ENCODE measurements at places on chromosomes 11 and 22.
A peak's percentile ranks its signal among the peaks of the same experiment; 100 is the strongest.

DNA sequence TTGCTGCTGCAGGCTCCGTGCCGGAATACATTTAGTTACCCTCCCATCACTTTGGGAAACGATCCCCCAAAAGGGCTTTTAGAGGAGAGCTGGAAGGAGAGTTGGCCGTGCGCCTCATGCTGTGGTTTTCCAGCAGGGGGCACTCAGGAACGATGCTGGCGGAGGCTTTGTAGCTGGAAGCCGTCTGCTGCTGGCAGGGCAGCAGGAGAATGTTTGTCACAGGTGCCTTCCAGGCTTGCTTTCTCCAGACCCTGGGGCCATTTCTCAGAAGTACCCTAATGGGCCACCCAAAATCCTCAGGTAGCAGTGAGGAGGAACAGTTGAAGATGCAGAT lies 30.0 kb upstream of the CABP7 start:
- DNase-seq = no peak

- no peak for DNase-seq
These were observed 17.1 kb downstream of the TUBGCP6 start for GRCh38 chr22:50227579-50228215.

DNA sequence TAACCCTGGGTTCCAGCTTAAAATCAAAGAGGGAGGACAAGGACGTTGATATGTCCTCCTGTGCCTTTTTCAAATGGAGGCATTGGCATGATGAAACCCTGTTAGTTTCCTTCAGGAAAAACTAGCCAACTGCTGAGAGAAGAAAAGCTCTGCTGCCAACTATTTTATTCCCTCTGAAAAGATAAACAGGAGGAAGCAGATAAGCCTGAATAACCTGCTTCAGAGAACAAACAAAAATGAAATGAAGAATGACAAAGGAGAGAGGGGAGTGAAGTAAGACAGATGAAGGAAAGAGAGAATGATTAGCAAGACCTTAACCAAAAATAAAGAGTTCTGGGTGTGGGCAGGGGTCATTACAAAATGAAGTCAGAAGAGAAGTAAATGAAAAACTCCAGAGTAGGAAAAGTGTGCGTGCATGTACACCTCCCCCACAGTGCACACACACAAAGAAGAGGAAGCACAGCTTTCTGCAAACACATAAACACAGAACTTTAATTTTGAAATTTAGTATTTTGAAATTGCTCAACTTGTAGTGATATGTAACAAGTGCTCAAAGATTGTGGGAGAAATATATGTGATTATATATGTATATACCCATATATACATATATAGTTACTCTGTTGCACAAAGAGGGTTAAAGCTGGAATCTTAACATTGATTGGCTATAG lies 332.2 kb downstream of the LUZP2 start:
- DNase-seq = no peak

DNA sequence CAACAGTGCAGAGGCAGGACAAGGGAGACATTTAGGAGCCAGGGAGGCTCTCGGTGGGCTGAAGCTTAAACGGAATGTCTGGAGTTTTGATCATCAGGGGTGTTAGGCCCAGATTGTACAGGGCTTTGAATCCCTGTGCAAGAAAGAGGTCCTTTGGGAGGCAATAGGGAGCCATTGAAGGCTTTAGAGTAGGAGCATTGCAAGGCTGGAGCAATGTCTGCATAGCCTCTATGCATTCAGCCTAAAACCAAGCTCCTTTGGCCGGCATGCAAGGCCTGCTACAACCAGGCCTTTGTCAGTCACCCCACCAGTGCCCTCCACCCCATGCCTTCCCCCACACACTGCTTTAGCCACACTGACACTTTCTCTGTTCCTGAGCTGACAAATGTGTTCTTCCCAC lies 47.4 kb upstream of the FGF3 start:
- no peak for DNase-seq

- no peak for DNase-seq
These were observed at the start of gene SLC43A1 for GRCh38 chr11:57515332-57516060. Gene SLC43A1 (minus strand): TSS chr11:57515702. CDS start chr11:57514111, 1,591 bp downstream.

DNA sequence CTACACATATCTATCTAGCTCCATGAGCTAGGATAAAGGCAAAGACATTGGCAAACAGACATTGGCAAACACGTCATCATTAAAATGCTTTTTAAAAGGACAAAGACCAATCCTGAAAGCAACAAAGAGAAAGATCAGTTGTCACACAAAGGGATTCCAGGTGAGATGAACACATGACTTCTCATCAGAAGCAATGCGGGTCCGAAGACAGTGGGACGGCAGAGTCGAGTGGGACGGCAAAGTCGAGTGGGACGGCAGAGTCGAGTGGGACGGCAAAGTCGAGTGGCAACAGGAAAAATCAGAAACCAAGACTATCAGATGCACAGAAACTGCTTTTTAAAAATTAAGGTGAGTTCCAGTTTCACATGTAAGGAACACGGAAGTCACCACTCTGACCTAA lies 609.5 kb downstream of the BRD1 start:
- DNase-seq = no peak

DNA sequence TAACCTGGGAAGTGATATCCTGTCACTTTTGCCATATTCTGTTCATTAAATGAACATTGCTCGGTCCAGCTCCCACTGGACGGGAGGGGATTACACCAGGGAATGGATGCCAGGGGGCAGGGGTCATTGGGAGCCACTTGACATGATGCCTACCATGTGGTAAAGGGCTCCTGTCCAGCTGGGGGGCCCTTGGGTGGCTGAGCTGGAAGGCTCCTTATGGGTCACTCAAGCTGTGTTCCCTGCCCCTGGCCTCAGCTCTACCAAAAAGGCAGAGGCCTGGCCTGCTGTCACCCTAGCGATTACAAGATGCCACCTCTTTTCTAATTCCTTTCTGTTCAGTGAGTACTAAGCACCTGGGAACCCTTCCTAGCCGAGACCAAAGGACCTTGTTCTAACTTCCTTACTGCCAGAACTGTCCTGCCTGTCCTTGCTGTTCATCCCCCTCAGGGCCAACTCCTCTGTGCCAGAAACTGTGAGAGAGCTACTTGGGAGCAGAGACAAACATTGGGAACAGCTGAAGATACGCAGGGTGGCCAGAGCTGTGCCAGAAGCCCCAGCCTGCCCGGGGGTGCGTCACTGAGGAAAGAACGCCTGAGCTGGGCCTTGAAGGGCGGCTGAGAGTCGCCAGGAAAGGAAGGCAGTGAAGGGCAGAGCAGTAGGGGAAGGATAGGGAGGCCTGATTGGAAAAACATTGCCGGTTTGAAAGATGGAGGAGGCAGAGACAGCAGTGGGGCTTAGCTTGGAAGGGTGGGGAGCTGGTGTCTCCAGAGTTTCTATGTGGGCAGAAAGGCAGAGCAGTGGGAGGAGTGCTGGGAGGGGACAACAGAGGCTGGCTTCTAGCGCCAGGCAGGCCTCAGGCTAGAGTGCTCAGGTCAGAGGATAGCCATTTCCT lies 12.7 kb upstream of the UVRAG start:
- no peak for DNase-seq

DNA sequence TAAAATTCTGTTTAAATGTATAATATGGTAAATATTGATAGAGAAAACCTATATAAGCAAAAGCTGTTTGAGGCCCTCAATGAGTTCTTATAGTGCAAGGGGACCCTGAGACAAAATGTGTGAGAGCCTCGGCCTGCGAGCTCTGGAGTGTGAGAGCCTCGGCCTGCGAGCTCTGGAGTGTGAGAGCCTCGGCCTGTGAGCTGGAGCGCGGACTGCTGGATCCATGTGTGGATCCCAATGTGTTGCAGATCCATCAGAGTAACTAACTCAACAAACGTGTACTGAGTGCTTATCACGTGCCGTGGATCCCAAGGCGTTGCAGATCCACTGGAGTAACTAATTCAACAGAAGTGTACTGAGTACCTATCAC lies 6.0 kb downstream of the RTL6 start:
- no peak for DNase-seq

DNA sequence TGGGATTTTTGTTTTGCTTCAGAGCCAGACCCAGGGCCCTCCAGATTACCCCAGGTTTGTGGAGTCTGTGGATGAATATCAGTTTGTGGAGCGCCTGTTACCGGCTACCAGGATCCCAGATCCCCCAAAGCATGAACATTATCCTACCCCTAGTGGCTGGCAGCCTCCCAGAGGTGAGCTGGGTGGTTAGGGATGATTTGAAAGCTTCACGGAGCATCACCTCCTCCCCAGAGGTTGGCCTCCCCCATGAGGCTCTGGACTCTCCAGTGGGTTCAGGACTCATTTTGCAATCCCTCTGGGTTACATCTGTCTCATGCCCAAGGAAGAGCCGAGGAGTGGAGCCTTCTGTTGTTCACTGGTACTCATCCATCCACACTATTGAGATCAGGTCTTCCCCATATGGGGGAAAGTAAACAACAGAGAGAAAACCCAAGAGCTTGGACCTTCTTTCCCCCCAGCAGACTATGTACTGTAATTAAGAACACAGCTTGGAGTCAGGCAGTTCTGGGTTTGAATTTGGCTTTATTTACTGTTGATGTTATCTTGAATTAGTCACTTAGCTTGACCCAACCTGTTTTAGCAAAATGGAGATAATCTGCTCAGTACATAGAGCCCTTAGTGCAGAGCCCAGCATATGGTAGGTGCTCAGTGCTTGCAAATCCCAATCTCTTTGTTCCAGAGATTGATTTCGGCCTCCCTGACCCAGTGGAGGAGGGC lies 2.5 kb downstream of the MRPL49 start:
- no peak for DNase-seq

DNA sequence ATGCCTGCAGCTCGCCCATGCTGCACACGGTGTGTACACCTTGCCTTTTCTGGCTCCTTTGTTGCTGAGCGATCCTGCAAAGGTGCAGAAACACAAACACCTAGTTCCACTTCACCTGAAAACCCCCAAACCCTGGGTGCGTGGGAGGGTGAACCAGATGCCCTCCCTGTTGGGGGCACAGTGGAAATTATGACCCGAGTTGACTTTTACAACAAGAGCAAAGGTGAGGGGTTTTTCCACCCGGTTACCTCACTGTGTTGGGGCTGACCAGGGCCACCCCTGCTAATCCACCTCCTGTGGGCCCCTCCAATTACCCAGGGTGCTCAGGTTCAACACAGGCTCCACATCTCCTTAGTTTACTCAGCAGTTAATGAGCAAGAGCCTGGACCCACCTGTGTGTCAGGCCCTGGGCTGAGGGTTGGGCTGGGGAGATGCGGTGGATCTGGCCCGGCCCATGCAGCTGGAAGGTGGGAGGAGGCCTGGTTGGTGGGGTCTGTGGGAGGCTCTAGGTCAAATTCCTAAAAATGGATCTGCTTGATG lies 42.1 kb downstream of the LRRC32 start:
- DNase-seq = no peak

DNA sequence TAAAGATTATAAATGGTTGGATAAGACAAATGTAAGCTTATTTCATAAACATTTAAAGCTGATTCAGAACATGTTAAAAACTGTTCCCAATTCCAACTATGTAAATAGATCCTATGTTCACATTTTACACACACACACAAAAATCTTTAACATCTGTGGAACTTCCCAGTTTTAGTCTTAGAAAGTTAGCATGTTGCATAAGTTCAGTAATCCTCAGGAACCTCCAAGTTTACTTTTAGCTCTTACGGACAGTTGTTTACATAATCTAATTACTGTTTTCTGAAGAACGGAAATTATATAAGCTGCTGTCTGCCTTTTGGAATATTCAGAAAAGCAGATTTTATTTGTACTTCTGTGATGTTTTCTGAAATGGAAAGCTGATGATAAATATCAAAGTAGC lies 53.3 kb downstream of the PANX1 start:
- DNase-seq = no peak

GRCh38 chr11:47716692-47717091 lies 1.5 kb upstream of the AGBL2 start:
- no peak for DNase-seq

GRCh38 chr11:80168796-80169195 lies 728.0 kb upstream of the TENM4 start:
- DNase-seq = no peak

DNA sequence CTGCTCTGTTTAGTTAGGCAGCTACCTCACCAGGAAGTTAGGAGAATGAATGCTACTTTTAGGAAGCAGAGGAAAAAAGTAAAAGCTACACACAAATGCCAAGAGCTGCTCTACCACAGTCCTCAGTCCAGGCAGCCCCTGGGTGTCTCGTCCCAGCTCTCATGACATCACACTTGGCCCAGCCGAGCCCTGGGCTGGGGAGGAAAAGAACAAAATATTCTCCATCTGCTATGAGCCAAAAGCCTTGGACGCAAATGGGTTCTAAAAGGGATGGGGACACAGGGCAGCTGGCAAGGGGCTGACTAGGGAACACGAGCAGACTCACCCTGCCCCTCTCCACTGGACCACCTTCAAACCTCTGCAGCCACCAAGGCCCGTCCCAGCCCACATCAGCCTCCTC lies 26.1 kb downstream of the TMEM184B start:
- DNase-seq = no peak

DNA sequence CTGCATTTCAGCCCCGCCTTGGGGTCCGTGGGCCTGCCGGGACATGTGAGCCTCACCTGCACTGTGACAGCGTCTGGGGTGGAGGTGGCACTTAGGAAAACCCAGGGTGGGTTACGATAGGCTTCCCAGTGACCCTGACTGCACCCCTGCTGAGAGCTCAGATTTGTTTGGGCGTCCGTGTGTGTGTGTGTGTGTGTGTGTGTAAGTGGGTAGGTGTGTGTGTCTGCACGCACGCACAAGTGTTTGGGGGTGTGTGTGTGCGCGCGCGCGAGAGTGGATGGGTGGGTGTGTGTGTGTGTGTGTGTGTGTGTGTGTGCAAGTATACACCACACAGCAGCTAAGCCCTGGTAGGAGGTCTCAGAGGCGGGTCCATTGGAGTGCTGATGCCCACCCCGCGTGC lies 12.1 kb upstream of the ARHGAP8 start:
- no peak for DNase-seq

- DNase-seq = peak; percentile 8
These were observed 31.8 kb upstream of the IGSF22 start for GRCh38 chr11:18757811-18758210.

All from renal cortex interstitium (tissue), 15 donors.